ENCODE measurements at places on chromosomes 6 and 20.

- no peak for DNase-seq
Observed at GRCh38 chr6:166760288-166760687, 133.2 kb upstream of the RPS6KA2 start.

DNA sequence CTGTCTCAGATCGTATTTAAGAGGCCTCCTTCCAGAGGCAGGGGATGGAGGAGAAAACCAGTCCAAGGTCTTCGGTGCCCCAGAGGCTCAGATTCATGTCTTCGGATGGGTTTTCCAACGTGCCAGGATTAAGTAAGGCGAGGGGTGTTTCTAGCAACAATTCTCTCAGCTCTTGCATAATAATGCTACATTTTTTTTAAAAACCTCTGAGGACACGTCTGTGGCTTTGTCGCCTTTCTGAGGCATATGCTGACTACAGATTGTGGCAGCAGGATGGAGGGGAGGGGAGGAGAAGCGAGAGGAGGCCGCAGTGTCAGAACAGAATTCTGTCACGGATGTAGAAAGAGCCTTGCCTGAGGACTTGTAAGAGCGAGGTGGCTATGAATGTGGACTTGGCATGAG, 17.7 kb upstream of the CCDC167 start:
- DNase-seq = no peak

DNA sequence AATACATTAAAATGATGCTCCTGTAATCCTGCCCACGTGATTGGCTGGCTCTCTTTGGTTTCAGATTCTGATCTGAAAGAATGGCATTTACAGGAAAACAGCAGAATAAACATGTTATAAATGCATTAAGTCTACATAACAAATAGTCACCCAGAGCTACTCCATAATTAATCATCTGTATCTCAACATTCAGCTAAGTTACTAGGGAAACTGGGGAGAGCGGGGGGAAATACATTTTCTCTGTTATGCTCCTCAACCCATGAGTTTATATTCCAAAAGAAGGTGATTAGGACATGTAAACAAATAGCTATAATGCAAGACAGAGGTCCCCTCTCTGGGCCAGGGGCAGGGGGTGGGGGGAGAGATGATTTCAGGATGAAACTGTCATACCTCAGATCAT, 58.5 kb downstream of the MAP7 start:
- DNase-seq = no peak

GRCh38 chr20:57170343-57170742, 96.1 kb downstream of the BMP7 start:
- DNase-seq = no peak

DNA sequence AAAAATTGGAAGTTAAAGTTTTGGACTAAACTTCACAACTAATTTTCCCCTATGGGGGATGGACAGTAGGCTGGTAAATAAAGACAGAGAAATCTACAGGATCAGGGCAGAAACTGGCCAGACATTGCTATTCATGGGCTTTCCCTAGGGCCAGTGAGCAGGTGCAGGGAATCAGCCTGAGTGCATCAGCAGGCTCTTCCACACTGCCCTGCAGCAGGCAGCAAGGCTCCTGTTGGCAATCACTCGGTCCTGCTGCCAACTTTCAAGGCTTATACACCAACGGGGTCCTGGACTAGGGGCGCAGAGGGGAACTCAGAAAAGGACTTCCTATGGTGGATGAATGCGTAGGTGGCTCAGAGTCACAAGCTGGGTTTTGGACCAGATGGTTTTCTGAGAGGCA, 59.8 kb upstream of the NHSL1 start:
- DNase-seq = no peak

- no peak for DNase-seq
Observed at GRCh38 chr6:126258150-126258549, 81.8 kb upstream of the CENPW start.

Data from GM20000 (cell line).